Hepatic stellate cell (primary cell): ENCODE measurements at places on chromosomes 11 and 22.

DNA sequence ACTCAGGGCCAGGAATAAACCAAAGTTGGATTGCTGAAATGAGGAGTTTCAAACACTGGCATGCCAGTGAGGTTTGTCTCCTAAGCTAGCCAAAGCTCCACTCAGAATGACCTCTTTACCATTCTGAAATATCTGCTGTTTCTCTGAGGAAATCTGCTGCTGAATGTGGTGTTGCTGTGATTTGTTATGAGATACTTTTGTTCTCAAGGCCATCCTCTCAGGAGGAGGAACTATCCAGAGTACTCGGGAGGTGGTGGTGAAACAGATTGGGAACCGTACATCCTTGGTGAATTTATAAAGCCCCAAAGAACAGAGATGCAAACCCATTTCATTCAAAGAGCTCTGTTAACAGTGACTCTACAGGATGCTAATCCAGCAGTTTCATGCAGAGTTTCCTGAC lies 50.5 kb downstream of the BDNF start:
- no peak for DNase-seq

DNA sequence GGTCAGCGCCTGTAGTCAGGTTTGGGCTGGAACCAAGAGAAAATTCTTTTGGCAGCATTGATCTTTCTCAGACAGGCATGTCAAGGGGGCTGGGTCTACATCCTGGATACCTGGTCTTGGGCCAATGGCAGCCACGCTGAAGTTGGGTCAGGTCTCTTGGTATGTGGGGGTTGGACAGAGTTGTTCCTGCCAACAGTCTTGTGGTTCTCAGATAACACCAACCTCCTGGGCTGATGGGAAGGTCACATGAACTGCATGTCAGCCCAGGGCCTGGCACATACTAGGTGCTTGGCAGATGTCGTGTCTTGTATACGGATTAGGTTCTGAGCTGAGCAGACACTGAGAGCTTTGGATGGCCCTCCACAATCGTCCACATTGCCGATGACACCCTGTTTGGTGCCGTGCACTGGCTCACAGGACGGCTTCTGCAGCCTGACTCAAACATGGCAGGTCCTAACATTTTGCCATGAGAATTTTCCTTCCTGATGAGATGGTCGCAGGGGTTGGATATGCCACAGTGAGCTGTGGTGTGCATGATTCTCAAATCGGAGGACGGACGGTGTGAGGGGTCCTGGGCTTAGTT lies 42.0 kb downstream of the FBLN1 start:
- no peak for DNase-seq

DNA sequence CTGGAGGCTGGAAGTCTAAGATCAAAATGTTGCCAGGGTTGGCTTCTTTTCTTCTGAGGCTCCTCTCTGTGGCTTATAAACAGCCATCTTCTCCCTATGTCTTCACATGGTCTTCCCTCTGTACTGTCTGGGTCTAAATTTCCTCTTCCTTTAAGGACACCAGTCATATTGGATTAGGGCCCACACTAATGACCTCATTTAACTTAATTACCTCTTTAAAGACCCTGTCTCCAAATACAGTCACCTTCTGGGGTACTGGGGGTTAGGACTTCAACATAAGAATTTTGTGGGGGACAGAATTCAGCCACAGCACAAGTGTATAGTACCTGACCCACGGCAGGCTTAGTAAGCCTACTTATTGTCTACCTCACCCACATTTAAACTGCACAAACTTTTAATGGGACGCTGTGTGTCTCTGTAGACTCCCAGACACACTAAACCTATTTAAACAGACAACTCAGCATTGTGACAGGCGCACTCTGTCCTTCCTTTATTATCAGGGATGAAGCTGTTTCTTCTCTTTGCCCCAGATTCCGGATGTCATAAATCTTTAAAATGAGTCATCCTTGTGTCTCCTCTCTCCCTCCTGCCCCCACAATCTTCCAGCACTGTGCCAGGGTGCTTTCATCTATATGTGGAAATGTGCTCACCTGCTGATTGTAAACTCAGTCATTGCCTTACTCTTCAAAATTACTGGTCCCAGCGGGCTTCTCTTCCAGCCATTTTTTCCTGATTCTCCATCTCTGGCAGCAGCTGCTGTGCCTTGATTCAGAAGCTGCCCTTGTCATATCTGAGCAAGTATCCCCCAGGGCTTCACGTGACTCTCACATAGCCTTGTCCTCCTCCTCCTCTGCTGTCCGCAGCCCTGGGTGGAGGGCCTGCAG lies 5.4 kb upstream of the MAPK8IP1 start:
- no peak for DNase-seq

GRCh38 chr11:45918331-45918941 lies 759 bp upstream of the PEX16 start:
- DNase-seq, result peak; percentile 97

GRCh38 chr11:133796043-133796795 lies 49.1 kb downstream of the SPATA19 start:
- no peak for DNase-seq

DNA sequence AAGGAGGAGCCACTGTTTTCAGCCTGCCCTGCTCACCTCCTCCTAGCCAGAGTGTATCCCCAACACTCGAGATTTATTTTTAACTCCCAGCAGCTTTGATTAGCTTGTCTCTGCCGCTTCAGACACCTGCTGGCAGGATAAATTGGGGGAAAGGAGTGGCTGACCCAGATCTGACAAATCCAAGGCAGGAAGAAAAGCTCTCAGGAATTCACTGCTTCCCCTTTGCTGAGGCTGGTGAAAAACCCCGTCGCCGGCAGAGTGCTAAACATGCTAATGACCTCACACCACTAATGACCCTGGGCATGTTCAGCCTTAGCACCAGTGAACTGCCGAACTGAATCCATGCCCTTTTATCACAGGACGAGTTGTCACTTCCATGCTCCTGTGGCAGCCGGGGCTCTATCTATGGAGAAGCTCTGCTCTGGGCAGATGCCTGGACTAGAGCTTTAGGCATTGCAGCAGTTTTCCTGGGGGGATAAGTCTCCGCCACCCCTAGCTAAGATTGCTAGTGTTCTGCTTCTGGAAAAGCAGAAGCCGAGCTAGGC lies 52.2 kb downstream of the FEZ1 start:
- no peak for DNase-seq

DNA sequence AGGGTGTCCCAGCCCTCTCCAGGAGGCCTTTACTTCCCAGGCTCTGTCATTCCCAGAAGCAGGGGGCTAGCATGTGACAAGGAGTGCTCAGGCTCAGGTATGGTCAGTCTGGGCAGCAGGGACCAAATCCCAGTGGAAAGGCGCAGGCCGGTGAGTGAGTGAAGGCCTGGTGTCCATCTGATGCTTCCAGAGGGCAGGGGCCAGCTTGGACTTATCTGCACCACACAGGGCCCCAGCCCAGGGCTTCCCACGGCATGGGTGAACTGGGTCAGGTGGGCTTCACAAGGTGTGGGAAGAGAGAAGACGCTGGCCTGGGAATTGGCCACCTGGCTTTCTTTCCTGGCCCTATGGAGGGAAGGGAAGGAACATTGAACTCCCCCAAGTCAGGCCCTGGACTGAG lies 20.4 kb upstream of the APOBEC3A start:
- DNase-seq, result no peak

DNA sequence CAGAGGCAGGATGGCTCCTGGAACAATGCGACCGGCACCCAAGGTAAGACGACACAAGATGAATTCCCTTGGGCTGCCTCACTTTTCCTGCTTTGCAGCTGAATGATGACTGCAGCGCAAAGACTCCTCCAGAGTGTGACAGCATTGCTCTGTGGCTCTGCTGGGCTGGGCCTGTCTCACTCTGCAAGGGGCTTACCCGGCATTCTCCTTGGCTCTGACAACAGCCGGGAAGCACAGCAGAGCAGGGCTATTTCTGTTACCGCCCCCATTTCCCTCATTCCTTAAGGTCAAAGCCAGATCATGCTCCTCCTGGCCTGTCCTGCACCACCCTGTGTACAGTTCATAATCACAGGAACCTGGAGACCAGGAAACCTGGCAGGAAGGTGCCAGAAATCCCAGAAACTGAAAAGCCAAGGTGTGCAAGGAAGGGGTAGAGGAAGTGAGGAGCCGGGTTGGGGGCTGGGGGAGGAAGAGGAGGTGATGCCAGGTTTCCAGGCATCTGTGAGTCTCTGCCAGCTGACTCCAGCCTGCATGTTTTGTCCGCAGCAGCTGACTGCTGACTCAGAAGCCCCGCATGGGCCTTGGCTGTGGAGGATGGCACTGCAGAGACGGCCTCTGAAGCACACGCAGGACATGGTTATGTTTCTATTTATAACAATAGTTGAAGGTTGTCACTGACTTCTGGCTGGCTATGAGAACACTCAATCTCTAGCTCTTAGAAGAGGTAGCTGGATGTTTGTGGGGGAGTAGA lies 113.6 kb downstream of the MICAL3 start:
- peak; percentile 90 for DNase-seq

- no peak for DNase-seq
These were observed 11.0 kb upstream of the EHF start for GRCh38 chr11:34609850-34610249.

DNA sequence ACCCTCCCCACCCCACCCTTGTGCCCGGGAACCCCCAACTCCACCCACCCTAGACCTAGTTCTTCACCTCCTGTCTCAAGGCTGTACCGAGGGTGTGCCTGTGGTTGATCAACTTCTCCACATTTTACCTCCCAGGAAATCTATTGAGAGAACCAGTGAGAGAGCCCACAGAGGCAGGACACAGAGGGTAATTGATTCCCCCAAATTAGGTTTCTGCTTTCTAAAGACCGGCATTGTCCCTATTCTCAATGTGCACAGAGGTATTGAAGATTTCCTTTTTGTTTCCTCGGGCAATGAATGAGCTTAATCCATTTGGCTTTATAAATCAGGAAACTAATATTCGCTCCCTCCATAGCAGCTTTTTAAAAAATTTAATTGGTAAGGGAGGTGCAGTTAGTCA lies 6.0 kb upstream of the LMO1 start:
- DNase-seq, result no peak

GRCh38 chr11:125279676-125280418 lies 115.3 kb downstream of the PKNOX2 start:
- no peak for DNase-seq

DNA sequence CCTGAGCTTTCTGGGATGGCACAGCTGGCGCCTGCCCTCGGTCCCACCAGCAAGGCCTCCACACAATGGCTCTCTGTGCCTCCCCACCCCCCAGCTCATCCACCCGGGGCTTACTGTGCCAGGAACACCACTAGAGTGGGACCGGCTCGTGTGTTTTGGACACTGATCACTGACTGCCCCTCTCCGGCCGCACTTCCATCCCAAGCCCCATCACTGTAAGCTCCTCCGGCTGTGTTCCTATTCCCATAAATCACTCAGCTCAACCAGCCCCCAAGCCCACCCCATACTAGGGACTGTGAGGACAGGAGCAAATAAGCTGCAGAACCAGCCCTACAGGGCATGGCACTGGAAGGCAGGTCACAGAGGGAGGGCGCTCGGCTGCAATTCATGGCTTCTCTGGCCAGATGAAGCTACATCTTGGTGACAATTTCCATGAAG lies 7.3 kb downstream of the APBB1 start:
- DNase-seq, result no peak

- DNase-seq, result no peak
These were observed 104.5 kb upstream of the B3GAT1 start for GRCh38 chr11:134516529-134516928.

DNA sequence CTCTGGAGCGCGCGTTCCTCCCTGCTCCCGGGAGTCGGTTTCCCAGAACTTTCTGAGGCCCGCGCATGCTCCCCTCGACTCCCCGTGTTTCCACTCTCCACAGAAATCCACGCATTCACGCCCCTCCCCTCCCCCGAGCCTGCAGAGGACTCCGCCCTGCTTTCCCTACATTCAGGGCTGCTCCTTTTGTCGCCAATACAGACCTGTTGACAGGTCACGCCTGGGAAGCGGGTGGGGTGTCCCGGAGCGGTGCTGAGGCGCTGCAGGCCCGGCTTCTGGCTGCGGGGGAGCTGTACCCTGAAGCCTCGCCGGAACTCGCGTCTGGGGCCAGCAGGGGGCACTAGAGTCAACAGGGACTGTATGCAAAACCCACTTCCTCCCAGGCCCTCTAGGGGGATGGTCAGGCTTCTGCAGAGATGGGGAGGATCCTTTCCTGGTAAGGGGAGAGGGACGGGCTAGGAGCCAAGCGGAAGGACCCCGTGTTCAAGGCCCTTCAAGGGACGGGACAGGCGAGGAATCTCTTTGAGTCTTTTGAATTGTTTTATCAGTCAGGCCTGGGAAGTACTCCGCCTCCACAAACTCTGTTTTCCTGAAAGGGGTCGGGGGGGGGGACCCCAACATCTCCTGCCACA lies at the start of gene PRAME:
PRAME (minus strand) TSS at position 294 of the 632 bp plus-strand sequence. CDS start 2,433 bp downstream, outside the sequence.
- DNase-seq, result no peak

DNA sequence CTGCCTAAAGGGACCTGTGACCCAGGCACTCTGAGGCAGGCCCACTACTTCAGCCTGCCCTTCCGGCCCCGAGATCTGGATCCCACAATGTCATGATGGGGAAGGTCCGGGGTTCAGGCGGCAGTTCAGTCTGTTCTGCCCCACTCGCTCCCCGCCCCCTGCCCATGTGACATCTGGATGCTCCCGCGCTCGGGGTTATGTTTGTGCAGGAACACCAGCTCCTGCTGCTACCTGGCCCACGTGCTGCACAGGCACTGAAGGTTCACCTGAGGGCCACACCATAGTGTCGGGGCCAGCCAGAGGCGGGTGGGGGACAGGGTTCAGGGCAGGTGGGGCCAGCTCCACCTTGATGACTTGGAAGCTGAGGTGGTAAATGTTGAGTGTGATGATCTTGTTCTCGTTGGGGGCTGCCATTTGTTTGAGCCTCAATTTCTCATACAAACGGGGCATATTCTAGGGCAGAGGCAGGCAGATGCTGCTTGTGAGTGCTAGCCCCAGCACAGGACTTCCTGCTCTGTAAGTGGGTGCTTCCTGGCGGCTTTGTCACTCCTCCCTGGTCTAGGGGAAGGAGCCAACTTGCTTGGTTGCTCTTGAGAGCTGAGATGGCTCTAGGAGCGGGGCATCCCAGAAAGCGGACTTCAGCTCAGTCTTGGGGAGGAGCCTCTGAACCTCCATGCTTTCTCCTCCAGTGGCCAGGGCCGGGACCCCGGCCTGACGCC lies 4.4 kb upstream of the SIPA1 start:
- no peak for DNase-seq

GRCh38 chr11:79594834-79595233 lies 154.0 kb upstream of the TENM4 start:
- DNase-seq, result no peak

DNA sequence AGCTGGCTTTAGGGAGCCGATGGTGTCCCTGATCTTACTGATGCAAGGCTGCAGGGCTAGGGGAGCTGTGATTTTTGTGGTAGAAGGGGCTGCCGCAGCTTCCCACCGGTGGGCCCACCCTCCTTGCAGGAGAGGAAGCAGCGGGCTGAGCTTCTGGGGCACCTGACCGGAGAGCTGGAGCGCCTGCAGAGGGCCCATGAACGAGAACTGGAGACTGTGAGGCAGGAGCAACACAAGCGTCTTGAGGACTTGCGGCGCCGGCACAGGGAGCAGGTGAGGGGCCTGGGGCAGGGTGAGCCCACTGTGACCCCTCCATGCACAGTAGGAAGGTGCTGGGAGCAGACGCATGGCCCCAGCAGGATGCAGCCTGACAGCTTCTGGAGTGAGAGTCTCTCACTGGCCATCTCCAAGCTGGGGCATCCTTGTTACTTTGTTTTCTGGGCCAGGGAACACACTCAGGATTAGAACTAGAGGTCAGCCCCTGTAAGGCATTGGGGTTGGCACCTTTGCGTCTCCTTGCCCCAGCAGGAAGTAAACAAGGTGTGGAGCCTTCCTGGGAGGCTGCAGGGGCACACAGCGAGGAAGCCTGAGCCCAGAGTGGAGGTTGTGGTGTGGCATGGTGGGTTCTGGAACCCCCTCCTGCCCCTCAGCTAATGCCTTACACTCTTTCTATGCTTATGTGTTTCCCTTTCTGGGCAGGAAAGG lies 66.7 kb downstream of the CEP164 start:
- DNase-seq, result no peak
